ENCODE measurements at places on chromosomes 11 and 22.

DNA sequence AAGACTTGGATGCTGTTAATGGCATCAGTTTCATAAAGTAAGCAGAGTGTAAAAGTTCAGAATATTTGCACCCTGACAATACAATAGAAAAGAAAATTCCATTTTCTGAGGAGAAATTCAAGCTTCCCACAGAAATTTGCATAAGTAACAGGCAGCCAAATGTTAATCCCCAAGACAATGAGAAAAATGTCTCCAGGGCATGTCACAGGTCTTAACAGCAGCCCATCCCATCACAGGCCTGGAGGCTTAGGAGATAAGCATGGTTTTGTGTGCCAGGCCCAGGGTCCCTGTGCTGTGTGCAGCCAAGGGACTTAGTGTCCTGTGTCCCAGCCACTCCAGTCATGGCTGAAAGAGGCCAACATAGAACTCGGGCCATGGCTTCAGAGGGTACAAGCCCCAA, 347.6 kb downstream of the LUZP2 start:
- DNase-seq, result no peak

DNA sequence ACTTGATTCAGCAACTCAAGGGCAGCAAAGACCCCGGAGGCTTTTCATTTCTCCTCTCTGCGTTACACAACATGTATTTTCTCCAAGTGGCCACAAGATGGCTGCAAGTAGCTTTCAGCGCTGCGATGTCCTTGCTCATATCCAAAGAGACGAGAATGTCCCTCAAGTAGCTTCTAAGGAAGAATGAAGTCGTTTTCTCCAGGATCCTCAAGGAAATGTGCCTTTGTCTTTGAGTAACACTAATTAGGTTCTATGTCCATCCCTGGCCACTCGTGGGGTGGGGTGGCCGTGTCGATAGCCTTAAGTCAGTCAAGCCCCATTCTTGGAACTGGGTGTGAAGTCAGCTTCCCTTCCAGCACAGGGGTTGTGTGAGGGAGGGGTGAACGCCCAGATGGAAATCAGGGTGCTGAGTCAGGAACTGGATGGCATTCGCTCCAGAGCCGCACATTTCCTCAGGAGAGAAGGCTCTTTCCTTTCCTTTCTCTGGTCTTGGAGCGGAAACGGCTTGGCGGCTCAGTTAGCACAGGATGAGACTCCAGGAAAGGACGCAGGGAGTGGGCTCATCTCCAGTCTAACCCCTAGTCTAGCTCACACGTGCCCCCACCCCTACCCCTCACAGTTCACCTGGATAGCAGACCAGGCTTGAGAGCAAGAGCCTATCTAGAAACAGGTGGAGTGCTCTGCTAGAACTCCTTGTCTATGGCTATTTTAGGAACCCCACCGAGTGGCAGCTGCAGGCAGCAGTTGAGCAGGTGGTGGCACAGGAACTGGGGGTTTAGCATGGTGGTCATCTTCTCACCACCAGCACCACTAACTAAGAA, 44.3 kb downstream of the NNMT start:
- DNase-seq, result peak; percentile 23

DNA sequence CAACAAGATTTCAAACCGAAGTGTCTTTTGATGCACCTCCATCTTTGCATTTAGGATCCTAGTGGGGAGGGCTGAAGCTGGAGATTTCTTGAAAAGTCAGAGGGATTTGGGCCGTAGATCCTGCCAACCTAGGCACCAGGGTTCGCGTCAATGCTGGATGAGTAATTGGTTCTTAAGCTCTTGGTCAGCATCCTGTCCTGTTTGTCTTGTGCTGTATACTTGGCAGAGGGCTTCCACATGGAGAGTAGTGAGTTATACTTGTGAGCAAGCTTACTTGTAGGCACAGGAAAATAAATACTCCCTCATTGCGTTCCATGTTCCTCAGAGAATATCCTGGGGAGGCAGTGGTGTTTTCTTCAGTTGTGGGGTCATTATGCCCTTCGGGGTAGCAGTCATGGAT, 12.6 kb downstream of the INSC start:
- no peak for DNase-seq

DNA sequence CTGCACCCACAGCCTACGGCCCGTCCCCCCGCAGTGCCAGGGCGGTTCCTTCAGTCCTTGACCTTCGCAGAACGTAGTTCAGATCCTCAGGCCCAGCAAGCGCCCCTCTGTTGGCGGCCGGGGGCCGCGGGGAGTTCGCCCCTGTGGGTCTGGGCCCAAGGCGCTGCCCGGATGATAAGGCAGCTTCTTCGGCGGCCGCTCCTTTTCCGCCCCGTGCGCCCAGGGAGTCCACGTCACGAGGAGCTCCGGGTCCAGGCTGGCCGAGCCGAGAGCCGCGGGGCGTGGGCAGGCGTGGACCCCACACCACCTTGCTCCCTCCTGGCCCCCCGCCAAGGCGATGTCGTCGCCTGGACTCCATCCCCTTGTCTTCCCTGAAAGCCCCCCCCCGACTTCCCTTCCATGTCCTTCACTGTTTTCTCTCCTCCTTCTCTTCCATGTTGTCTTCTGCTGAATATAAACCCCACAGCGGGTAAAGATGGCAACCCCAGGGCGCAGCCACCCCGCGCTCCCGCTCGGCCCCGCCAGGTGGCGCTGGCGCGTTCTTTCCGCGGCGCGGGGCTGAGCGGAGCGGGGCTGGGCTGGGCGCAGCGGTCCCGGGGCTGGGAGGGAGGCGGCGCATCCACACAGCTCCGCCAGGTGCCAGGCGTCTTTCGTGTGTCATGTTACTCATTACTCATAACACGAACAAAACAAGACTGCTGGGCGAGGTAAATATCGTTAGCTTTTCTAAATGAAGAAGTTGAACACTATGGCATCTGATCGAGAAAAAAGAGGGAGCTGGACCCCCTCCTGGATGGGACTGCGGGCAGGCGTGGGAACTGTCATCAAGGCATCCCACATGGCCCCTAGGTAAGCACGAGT, 321.0 kb downstream of the NTM start:
- DNase-seq, result no peak

- DNase-seq, result no peak
Measured at GRCh38 chr11:69554849-69555248, 73.4 kb downstream of the LINC01488 start.

DNA sequence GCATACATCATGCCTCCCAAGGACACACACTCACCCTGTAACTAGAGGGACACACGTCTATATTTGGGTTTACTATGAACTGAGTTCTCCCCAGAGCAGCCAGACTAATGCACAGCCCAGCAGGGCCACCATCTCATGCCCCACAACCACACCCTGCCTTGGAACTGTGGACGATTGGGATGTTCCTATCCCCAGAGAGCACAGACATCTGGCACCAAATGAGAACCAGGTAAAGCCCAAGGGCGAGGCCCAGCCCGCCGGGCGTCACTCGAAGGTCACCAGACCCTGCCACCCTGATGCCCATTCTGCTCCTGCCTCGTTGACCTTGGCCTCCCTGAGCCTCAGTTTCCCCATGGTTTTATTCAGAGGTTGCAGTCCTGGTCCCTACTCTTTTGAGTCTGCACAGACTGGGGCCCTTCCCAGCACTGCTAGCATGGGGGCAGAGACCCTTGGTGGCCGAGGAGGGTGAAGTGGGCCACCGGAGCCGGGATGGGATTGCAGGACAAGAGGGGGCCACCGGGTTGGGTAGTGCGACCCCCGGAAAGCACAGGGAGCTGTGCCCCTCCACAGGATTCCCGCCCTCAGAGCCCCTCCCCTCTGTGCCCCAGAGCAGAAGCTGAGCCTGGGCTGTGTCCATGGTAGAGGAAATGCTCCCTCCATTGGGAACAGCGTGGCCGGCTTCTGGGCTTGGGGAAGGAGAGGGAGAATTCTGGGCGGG, 56.8 kb downstream of the IGLL5 start:
- no peak for DNase-seq

DNA sequence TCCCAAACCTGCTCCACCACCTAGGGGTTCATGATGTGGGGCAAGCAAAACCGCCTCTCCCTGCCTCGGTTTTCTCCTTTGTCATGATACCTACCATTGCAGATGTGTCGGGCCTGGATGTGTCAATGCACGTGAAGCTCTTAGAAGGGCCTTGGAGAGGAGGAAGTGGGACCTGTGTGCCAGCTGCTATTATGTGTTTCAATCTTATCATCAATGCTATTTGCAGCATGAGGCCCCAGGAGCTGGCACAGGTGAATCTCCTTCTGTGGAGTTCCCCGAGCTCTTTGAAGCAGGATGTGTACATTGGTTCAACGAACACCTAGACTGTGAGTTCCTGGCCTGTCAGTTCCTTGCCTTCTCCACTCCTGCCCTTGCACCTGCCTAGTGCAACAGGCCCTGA, 331.6 kb downstream of the CTTN start:
- no peak for DNase-seq

GRCh38 chr22:37521236-37521739, 2.1 kb upstream of the CARD10 start:
- DNase-seq, result no peak

- DNase-seq, result no peak
Measured at GRCh38 chr11:36988556-36988955, 390.5 kb upstream of the RAG2 start.

- DNase-seq, result no peak
Measured at GRCh38 chr11:111935317-111936039, 1.7 kb upstream of the DIXDC1 start.

- DNase-seq, result no peak
Measured at GRCh38 chr11:12552692-12553091, 121.5 kb upstream of the TEAD1 start.

DNA sequence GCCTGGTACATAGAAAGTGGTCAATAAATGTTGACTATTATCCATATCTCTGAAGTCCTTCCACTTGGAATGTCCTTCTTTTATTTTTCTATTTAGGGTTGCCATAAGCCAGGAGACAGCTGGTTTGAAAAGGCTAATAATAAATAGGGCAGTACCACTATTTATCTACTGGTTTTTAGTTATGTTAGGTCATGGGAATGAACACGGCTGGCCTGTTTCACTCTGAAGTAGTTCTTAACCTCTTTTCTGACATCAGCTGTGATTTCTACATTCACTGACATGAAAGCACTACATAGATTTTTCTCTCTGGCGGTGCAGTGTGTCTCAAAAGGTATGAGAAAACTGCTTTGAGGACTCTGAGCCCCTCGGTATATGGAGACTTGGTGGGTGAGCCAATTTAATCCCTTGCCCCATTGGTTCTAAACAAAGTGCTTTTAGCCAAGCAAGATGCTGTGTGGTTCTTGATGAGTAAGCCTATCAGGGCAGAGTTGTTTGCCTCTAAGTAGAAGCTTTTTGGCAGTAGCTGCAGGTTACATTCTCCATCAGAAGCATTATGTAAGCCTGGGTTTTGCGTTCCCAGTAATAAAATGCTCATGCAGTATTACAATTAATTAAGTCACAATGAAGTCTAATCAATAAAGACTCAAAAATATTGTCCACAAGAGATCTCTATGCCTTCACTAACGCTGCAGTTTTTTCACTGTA, 48.7 kb upstream of the APOA1 start:
- DNase-seq, result peak; percentile 16

GRCh38 chr11:109867784-109868183, 225.4 kb upstream of the ZC3H12C start:
- DNase-seq, result no peak

- DNase-seq, result no peak
Measured at GRCh38 chr11:107203656-107204055, 185.4 kb upstream of the GUCY1A2 start.

GRCh38 chr11:112396076-112396475, 135.4 kb upstream of the PLET1 start:
- no peak for DNase-seq

DNA sequence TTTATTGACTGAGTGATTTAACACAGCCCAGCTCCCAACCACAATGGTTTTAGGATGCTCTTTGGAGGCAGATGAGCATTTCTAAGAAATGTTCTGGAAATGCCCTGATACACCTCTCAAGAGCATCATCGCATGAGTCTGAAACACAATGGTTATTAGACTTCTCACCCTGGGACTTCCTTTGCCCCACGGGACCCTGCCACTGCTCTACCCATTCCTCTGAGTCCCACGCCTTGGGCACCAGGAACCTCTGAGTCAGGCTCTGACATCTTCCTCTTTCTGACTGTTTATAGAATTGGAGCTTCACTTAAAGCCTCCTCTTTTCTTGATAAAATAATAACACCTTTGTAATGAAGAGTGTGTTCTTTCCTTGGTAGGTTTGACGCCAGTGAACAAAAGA, 85.6 kb upstream of the PARVA start:
- DNase-seq, result no peak

DNA sequence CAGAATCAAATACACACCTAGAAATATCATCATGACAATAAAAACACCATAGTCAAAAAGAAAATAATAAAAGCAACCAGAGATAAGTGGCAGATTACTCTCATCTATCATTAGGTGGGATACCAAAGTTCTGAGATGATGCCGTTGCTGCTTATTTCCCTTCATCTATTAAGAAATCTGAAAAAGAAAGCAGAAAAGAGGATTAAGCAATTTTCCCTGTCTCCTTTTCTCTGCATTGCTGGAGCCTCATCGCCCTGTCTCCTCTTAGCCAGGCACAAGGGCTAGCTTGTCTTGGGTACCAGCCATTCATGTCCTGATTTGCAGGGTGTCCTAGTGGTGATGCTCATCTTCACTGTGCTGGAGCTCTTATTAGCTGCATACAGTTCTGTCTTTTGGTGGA, 3.9 kb upstream of the MS4A14 start:
- DNase-seq, result no peak

DNA sequence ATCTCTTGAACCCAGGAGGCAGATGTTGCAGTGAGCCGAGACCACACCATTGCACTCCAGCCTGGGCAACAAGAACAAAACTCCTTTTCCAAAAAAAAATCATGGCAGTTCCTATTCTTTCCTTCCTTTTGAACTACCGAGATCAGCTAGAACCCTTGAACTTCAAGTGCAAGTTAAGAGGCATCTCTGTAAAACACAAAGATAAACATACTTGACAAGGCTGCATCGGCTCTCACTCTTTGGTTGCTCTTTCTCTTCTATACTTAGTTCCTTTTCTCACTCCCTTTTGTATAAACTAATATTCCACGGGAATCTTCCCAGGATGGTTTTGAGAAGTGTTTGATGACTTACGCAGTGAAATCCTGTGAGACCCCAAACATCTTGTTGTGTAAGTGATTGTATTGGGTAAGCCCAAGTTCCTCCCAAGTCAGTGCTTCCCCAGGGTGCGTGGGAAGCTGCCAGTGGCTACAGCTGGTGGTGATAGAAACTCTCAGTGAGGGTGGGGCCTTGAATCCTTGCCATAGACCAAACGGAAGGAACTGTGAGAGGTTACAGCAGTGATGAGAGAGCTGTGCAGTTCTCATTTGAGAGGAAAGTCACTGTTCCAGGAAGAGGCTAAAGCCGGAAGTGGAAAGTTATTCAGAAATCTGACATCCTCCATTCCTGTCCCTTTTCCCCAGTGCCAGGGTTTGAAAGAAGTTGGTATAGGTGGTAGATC, 24.1 kb upstream of the CDC42EP2 start:
- DNase-seq, result peak; percentile 26

DNA sequence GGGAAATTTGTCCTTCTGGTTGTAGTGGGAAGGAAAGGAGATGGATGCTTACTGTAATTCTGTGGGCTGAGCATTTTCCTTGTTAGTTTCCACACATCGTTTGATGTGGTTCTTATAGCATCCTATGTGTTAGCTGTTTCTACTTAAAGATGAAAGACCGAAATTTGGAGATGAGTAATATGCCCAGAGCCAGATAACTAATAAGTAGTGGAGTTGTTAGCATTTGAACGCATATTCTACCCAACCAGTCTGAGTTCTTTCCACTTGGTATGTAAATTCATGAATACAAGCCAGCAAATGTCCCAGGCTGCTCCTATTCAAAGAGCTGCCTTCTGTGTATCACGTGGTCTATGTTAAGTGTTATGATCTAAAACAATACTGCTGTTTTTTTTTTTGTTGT, 14.6 kb downstream of the SPECC1L start:
- DNase-seq, result no peak

Measured in anterior cingulate cortex (tissue), 58 donors.